SJSA1 (cell line): ENCODE measurements at places on chromosomes 7 and 10. TPM values are rescaled to one million over a fixed set of nuclear protein-coding genes. Genes with fewer than 3 reads are reported as not detected.

The EXOSC1 gene
- total RNA-seq: 59.1 and 60.1 TPM in 2 replicates

The GHITM gene
- total RNA-seq: 221 and 295 TPM in 2 replicates

The ANKRD1 gene
- 25.3 and 29.8 TPM in 2 replicates for total RNA-seq

The ZNF503 gene
- 2.6 and 6.0 TPM in 2 replicates for total RNA-seq

- peaks cover 14% of the 10 kb centered on the region for H3K4me1 ChIP-seq
- no peak overlapping the region for H3K4me3 ChIP-seq
- DNase-seq: no peak
- peaks cover 4% of the 10 kb centered on the region for H3K36me3 ChIP-seq
- H3K27me3 ChIP-seq: no peaks in the 10 kb centered on the region
- no peak overlapping the region for H3K27ac ChIP-seq
Observed at GRCh38 chr7:130442601-130443000, 1.8 kb upstream of the CEP41 start.

- no peak overlapping the region for H3K27ac ChIP-seq
- DNase-seq: no peak
- no peak overlapping the region for H3K4me3 ChIP-seq
- 0 out of 2 replicates have a peak, but pooled peaks cover 4% of the 10 kb centered on the region for H3K4me1 ChIP-seq
- no peaks in the 10 kb centered on the region for H3K27me3 ChIP-seq
- H3K36me3 ChIP-seq: no peaks in the 10 kb centered on the region
Observed at GRCh38 chr7:42548816-42549611, 312.0 kb upstream of the GLI3 start.

GRCh38 chr10:69851306-69851705, 49.6 kb downstream of the COL13A1 start:
- DNase-seq: no peak
- H3K27me3 ChIP-seq: no peaks in the 10 kb centered on the region
- H3K36me3 ChIP-seq: peaks cover 36% of the 10 kb centered on the region
- H3K4me3 ChIP-seq: no peak overlapping the region
- H3K4me1 ChIP-seq: peaks cover 51% of the 10 kb centered on the region

GRCh38 chr10:48538611-48539010, 66.3 kb downstream of the ARHGAP22 start:
- no peaks in the 10 kb centered on the region for H3K36me3 ChIP-seq
- no peak overlapping the region for H3K4me3 ChIP-seq
- DNase-seq: no peak
- H3K4me1 ChIP-seq: peaks cover 6% of the 10 kb centered on the region; the same call in 1 of the 2 replicates
- H3K27me3 ChIP-seq: no peaks in the 10 kb centered on the region
- H3K27ac ChIP-seq: no peak overlapping the region

DNA sequence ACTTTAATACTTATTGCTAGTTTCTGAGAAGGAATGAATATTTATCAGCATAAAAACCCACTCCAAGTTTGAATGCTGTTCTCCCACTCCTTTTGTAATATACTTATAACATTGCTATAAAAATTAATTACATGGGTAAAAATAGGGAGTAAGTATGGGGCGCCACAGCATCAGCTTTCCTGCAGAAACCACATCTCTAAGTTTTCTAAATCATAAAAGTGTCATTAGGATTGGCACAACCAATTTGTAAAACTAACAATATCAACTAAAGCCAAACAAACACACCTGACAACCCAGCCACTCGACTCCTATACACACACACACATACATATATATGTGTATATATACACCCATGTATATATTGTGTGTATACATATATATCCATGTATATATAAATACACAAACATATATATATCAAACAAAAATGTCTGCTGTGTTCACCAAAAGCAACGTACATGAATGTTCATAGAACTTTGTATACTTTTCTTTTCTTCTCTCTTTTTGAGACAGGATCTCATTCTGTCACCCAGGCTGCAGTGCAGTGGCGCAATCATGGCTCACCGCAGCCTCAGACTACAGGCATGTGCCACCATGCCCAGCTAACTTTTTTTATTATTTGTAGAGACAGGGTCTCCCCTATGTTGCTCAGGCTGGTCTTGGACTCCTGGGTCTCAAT, 14.8 kb upstream of the LRRC17 start:
- no peak overlapping the region for H3K4me3 ChIP-seq
- peaks cover 11% of the 10 kb centered on the region for H3K4me1 ChIP-seq
- no peaks in the 10 kb centered on the region for H3K27me3 ChIP-seq
- DNase-seq: no peak
- no peak overlapping the region for H3K27ac ChIP-seq
- H3K36me3 ChIP-seq: no peaks in the 10 kb centered on the region

DNA sequence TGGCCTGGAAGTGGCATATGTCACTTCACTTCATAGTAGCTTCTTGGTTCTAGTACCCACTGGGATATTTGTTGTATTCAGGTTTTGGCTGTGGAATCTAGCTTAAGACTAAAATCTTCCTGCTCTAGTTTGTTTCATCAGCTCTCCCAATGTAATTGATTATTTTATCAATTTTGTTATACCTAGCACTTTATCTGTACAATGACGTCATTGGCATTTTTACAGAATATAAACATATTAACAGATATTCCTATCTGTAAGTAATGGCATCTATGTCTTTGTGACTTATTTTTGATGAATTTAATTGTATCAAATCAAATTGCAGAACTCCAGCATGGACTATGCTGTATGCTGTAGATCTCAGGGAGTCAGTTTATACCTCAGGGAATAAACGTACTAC, 19.7 kb downstream of the KIAA1217 start:
- no peak overlapping the region for H3K27ac ChIP-seq
- DNase-seq: no peak
- H3K4me3 ChIP-seq: no peak overlapping the region
- no peaks in the 10 kb centered on the region for H3K27me3 ChIP-seq

DNA sequence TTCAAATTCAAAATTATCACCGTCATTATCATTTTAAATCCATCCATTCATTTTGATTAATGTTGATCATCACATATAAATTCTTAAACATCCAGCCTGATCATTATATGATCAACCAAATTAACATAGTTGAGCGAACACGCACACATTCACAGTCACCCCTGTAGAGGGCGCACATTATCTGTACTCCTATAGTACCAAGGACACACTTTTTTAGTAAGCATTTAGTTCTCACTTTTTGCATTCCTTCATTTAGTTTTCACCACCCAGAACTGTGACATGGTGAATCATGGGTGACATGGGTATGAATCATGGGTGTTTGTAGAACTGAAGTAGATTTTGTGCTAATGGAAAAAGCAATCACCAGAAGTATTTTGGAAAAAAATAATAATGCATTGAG, 26.0 kb upstream of the ZNF735 start:
- DNase-seq: no peak
- no peak overlapping the region for H3K4me3 ChIP-seq
- H3K27me3 ChIP-seq: no peaks in the 10 kb centered on the region
- H3K27ac ChIP-seq: no peak overlapping the region

DNA sequence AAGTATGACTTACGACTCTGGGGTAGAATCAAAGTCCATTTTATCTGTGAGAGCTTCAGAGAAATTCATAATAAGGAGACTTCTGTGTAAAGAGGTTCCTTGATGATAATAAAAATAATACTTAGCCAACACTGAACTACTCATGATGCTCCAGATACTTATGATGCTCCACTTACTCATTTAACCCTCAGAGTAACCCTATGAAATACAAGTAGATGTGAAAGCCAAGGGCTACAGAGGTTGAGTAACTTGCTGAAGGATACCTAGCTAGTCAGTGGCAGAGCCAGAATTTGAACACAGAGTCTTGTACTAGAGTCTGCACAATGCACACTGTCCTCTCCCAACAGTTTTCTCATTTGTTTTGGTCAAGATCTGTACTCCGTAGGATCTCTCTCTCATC, 89.5 kb downstream of the HECW1 start:
- H3K27ac ChIP-seq: no peak overlapping the region
- peaks cover 45% of the 10 kb centered on the region for H3K4me1 ChIP-seq
- H3K36me3 ChIP-seq: no peaks in the 10 kb centered on the region

GRCh38 chr10:80945264-80945880, 407.7 kb downstream of the SH2D4B start:
- H3K36me3 ChIP-seq: no peaks in the 10 kb centered on the region
- no peaks in the 10 kb centered on the region for H3K27me3 ChIP-seq
- H3K4me1 ChIP-seq: no peaks in the 10 kb centered on the region
- H3K27ac ChIP-seq: no peak overlapping the region

DNA sequence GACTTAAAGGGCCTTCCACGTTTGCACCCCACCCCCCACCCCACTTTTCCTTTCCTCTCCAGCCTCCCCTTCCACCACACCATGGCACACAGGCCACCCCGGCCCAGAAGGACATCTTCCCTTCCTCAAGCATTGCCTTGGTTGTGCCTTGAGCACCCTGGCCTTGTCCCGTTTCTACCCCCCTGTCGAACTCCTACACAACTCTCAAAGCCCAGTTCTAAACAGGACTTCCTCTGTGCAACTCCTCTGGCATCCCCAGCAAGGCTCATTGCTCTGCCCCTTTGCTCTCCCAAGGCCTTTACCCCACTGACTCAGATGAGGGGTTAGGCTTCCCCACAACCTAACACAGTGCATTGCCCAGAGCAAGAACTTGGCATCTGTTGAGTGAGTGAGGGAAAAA, 136.1 kb downstream of the HERPUD2 start:
- no peak overlapping the region for H3K4me3 ChIP-seq
- H3K4me1 ChIP-seq: no peaks in the 10 kb centered on the region
- DNase-seq: no peak
- H3K36me3 ChIP-seq: no peaks in the 10 kb centered on the region

GRCh38 chr7:111529507-111530355, 32.6 kb downstream of the IMMP2L start:
- H3K27ac ChIP-seq: no peak overlapping the region
- no peak overlapping the region for H3K4me3 ChIP-seq
- no peak for DNase-seq
- H3K36me3 ChIP-seq: no peaks in the 10 kb centered on the region

- no peak for DNase-seq
- no peak overlapping the region for H3K4me3 ChIP-seq
- H3K4me1 ChIP-seq: no peaks in the 10 kb centered on the region
- H3K36me3 ChIP-seq: no peaks in the 10 kb centered on the region
Observed at GRCh38 chr10:81909453-81909852, 34.5 kb downstream of the NRG3 start.

DNA sequence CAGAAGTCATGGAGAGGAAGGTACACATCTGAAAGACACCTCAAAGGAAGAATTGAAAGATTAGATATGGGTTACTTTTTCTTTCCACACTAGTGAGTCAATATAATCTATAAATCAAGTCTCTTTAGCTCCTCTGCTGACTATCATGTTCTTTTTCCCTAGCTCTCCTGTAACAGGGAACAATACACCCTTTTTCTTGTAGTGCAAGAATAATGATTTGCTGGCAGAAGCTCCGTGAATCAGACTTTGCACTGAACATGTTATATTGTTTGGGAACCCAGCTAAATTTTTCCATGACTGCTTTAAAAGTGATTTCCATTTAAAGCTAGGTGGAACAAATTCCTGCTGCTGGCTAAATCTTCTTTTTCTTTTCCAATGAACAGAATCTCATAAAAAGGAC, 756.6 kb upstream of the C7orf33 start:
- no peaks in the 10 kb centered on the region for H3K4me1 ChIP-seq
- H3K36me3 ChIP-seq: no peaks in the 10 kb centered on the region
- H3K27me3 ChIP-seq: no peaks in the 10 kb centered on the region
- no peak overlapping the region for H3K4me3 ChIP-seq
- DNase-seq: no peak
- H3K27ac ChIP-seq: no peak overlapping the region

DNA sequence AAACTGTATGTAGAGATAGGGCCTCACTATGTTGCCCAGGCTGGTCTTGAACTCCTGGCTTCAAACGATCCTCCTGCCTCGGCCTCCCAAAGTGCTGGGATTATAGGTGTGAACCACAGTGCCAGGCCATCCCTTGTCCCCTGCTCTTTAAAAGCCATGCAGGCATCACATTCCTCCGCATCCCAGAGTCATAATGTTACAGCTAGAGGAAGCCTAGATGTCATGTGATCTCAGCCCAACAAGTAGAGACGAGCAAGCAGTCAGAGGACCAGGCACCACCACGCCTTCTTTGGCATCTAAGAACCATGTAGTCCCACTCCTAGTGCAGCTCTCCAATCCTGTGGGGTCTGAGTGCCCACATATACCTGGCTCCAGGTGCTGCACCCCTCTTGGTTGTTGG, 13.1 kb downstream of the PODXL start:
- DNase-seq: no peak
- H3K27ac ChIP-seq: no peak overlapping the region
- peaks cover 38% of the 10 kb centered on the region for H3K4me1 ChIP-seq
- H3K27me3 ChIP-seq: no peaks in the 10 kb centered on the region

GRCh38 chr10:126094537-126094936, 198.2 kb downstream of the FANK1 start:
- no peak overlapping the region for H3K4me3 ChIP-seq
- H3K27ac ChIP-seq: no peak overlapping the region
- DNase-seq: peak; percentile 29
- H3K27me3 ChIP-seq: no peaks in the 10 kb centered on the region
- peaks cover 41% of the 10 kb centered on the region for H3K4me1 ChIP-seq
- no peaks in the 10 kb centered on the region for H3K36me3 ChIP-seq

DNA sequence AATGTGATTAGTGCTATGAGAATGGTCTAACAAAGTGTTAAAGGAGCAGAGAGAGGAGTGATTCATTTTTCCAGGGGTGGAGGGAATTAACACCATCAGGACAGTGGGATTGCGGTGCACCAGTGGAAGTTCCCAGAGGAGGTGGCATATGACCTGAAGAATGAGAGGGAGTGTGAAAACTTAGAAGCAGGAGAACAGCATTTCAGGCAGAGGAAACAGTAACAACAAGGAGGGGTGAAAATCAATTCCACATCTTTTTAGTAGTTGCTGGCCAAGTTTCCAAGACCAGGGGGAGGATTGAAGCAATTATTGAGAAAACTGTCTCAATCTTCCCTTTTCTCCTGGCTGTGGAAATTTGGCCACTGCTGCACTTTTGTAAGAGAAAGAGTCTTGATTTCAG, 23.7 kb upstream of the CCDC172 start:
- no peak for DNase-seq
- no peaks in the 10 kb centered on the region for H3K4me1 ChIP-seq
- H3K36me3 ChIP-seq: no peaks in the 10 kb centered on the region
- H3K4me3 ChIP-seq: no peak overlapping the region
- no peak overlapping the region for H3K27ac ChIP-seq

DNA sequence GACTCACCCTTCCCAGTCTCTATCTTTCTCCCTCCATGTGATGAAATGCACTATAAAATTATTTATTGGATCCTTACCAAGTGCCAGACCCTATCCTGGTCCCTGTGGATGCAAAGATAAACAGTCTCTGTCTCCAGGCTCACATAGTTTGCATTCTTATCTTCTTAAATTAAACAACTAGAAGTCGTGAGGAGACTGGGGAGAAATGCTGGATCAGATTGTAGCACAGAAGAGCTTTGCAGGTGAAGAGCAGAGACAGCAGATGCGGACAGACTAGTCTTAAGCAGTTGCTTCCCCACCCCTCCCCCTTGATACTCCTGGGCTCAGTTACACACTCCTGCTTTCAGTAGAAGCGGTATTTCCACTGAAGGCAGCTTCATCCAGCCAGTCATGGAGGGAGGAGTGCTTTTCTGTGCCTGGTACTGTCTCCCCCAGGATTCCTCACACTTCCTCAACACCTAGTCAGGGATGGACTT, 20.8 kb upstream of the CDK1 start:
- no peaks in the 10 kb centered on the region for H3K36me3 ChIP-seq
- H3K27me3 ChIP-seq: no peaks in the 10 kb centered on the region
- H3K4me3 ChIP-seq: no peak overlapping the region
- peak; percentile 56 for DNase-seq
- no peak overlapping the region for H3K27ac ChIP-seq
- H3K4me1 ChIP-seq: peaks cover 10% of the 10 kb centered on the region

- H3K4me1 ChIP-seq: peaks cover 49% of the 10 kb centered on the region
- DNase-seq: no peak
- peak overlapping the region; percentile 6 for H3K27ac ChIP-seq
- no peaks in the 10 kb centered on the region for H3K36me3 ChIP-seq
- H3K27me3 ChIP-seq: no peaks in the 10 kb centered on the region
Observed at GRCh38 chr10:62585211-62585775, 211.1 kb downstream of the ZNF365 start.
